ENCODE measurements at places on chromosomes 13 and 19.

GRCh38 chr13:52842441-52842840 is 6.0 kb downstream of the PCDH8 start:
- DNase-seq, result no peak

- DNase-seq, result no peak
These were observed 494.9 kb downstream of the GPC6 start for GRCh38 chr13:93721483-93721882.

GRCh38 chr19:32178401-32178800 is 167.0 kb upstream of the ZNF507 start:
- no peak for DNase-seq

DNA sequence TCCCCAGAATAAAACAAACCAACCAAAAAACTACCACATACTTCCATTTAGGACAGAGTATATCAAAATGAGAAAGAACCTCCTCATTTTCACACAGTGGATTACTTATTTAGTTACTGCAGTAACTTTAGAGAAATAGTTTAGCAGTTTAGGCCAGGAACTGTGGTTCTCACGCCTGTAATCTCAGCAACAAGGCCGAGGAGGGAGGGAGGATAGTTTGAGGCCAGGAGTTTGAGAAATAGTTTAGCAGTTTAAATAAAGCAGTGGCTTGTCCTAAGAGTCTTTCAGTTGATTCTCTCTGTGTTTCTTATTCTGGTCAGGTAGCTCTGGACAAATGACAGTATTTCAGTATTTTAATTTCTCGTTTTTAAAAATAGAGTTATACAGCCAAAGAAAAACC is 9.4 kb downstream of the HMGB1 start:
- no peak for DNase-seq

DNA sequence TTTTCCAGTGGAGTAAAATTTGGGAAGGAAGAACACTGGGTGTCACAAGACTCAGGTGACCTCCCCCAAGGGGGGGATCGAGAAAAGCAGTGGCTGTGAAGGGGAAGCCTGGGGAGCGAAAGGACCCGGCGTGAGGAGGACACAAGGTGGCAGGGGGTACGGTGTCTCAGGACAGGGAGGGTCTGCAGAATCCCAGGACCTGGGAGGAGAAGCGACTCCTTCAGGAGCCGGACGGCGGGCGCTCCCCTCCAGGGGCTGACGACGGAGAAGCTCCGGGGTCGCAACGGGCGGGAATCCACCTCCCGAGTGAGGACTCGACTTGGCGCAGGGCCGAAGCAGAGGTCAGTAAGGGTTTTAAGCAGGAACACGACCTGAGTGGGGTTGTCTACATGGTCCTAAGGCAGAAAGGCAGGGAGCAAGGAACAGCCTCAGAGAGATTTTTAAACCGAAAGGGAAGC is 529 bp downstream of the ZNF836 start:
- no peak for DNase-seq

- DNase-seq, result no peak
These were observed 303.5 kb downstream of the DLEU7 start for GRCh38 chr13:50539791-50540530.

GRCh38 chr13:94967183-94968039 is 255.1 kb upstream of the SOX21 start:
- DNase-seq, result no peak

DNA sequence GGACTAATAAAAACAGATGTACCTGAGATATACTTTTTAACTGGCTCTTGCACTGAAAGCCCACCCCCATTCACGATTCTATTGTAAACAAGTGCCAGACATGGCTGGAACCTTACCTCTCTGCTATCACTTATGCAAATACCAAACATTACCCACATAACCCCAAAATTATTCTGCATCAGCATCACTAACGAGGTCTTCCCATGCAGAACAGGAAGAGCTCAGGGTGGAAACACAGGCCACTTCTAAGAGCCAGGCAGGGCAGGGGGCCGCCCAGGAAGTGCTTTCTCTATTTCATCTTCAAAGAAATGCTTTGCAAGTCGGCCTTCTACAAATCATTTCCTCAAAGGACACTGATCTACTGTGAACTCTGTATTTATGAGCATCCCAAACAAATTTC is 7.3 kb downstream of the IRS2 start:
- DNase-seq, result no peak

DNA sequence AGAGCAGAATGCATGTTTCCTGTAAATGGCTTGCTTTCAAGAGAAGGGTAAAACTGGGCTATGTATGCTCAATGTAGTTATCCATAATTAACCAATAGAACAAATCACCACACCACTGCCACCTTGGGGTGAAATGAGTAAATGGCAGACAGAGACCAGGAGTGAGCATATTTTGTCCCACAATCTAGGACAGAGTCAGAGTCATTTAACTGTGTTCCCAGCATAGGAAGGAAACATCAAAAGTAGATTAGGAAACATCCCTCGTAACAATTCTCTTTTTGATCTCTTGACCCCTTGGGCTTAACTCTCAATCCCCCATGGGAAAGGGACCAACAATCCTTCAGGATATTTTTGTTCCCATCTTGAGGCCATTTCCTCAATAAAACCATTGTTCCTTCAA is 224.8 kb downstream of the NHLRC3 start:
- DNase-seq, result peak; percentile 67

GRCh38 chr19:42250183-42250665 is 4.7 kb downstream of the ERF start:
- no peak for DNase-seq

GRCh38 chr19:40134866-40135265 is 44.1 kb upstream of the ZNF780A start:
- no peak for DNase-seq

DNA sequence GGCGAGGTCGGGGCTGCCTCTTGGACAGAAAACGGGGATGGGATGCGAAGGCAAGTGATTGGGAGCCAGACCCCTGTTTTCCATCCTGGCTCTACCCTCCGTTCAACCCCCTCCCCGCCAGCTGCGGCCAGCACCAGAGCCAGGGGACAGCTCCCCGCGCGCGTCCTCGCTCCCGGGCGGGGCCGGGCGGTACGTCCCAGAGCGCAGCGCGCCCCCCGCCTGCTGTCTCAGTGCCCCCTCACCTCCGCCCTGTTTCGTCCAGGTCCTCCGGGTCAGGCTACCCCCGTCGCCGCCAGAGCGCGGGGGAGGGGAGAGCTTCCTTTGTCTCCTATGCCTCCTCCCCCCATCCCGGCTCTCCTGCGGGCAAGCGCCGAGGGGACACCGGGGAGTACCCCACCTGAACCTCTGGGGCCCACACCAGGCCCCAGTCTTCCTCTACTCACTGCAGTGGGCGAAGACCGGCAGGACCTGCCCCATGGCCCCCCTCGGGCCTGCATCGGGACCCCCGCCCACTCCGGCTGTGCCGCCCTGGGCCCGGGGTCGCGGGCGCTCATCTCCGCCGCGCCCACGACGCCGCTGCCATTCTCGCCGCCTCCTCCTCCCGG is 396 bp downstream of the RTN2 start:
- DNase-seq, result no peak

DNA sequence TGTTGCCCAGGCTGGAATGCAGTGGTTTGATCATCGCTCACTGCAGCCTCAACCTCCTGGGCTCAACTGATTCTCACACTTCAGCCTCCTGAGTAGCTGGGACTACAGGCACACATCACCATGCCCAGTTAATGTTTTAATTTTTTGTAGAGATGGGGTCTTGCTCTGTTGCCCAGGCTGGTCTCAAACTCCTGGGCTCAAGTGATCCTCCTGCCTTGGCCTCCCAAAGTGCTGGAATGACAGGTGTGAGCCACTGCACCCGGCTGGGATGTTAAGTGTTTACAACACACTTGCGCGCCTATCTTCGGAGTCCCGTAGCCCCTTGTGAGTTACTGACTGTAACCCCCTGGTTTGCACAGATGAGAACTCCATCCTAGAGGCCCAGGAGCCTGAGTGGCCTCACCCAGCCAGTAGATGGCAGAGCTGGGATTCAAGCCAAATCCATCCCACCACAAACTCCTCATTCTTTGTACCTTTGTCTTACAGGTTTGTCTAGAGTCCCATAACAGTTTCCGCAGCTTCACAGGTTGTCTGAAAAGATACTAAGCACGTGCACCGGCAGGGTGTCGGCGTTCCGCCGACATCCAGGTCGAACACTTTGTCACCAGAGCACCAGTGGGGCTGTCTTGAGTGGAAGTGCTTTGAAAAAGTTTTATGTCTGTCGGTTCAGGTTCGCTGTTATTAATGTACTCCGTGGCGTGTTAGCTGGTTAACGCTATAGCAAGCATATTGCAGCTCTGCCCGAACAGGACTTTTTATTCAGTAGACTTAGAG is 14.7 kb downstream of the MAG start:
- DNase-seq, result no peak

- DNase-seq, result no peak
These were observed 112.0 kb upstream of the CLDN10 start for GRCh38 chr13:95440441-95441088.

GRCh38 chr13:62046512-62046911 is 630.9 kb upstream of the PCDH20 start:
- DNase-seq, result no peak

- DNase-seq, result no peak
These were observed 1.5 kb downstream of the NDFIP2 start for GRCh38 chr13:79482281-79482970.

Measured in NCI-H446 (cell line).